Right hindlimb (tissue), 1 donor: ENCODE measurements at places on chromosomes 1 and 21.
A peak's percentile ranks its signal among the peaks of the same experiment; 100 is the strongest.

- no peak for DNase-seq
These were observed 9.6 kb upstream of the MAP10 start for GRCh38 chr1:232795497-232796053.

DNA sequence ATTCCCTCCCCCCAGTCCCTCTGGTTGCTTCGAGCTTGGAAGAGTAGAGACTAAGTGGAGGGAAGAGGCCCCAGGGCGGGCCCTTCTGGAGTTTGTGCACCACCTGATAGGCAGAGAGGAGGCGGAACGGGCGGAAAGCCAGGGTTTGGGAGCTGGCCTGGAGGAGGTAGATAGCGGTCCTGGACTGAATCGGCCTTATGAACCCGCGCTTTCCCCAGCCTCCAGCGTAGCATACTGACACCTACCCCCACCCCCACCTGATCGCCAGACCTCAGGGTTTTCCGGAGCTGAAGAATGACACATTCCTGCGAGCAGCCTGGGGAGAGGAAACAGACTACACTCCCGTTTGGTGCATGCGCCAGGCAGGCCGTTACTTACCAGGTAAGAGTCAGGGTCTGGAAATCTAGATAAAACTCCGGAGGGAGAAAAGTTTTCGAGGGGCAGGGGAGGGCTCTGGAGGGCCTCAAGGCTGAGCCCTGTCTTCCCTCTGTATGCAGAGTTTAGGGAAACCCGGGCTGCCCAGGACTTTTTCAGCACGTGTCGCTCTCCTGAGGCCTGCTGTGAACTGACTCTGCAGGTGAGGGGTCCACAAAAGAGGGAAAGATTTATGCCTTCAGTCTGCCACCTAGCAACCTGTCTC, 705 bp downstream of the UROD start:
- peak; percentile 74 for DNase-seq

- DNase-seq = no peak
These were observed 46.2 kb upstream of the SLC2A1 start for GRCh38 chr1:43004587-43005459.

- DNase-seq = peak; percentile 41
These were observed 317.4 kb upstream of the RUNX1 start for GRCh38 chr21:35366394-35367080.

GRCh38 chr1:209937996-209938959, at the start of gene SYT14:
TSS of gene SYT14 (plus strand) at chr1:209938217. CDS start at chr1:209938265, 48 bp downstream.
- DNase-seq = no peak

DNA sequence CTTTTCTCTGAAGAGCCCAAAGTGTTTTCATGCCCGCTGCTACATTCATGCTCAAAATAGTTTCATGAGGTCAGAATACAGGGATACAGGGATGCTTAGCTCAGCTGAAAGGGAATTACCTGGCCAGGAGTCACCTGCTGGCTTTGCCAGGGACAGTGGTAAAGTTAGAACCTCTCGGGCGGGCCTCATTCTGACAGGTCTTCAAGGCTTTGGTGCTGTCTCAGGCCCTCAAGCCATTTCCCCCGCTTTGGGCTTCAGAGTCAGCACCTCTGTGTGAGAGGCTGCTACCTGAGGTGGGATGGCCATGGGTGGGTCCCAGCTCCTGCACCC, 5.5 kb downstream of the RASSF5 start:
- DNase-seq = no peak

- DNase-seq = no peak
These were observed 32.8 kb upstream of the S1PR1 start for GRCh38 chr1:101203820-101204540.

GRCh38 chr1:44849575-44850132, 6.6 kb upstream of the PTCH2 start:
- no peak for DNase-seq

DNA sequence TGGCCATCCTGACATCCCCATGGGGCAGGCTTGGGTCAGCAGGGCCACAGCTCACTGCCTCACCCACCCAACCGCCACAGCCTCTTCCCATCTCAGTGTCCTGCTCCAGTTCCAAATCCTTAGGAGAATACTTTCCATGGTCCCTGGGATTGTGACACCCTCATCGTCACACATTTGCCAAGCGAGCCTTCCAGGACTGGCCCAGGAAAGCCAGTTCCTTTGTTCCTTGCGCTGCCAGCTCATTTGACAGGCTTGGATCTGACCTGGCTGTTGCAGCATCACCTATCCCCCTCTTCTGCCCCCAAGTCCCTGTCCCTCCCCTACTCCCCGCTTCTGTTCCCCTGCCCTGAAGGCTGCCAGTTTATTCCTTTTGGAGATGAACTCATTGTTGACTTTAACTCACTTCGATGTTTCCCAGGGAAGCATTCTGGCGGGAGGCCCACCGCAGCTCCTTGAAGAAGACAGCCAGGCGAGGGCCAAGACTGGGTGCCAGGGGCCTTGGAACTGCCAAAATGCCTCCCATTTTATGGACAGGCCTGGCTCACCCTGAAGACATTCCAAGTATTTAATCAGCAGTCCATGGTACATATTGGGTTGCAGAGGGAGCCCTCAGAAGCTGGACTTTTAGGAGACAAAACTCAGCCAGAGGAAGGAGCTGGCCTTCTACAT, 10.2 kb upstream of the GNL2 start:
- no peak for DNase-seq

DNA sequence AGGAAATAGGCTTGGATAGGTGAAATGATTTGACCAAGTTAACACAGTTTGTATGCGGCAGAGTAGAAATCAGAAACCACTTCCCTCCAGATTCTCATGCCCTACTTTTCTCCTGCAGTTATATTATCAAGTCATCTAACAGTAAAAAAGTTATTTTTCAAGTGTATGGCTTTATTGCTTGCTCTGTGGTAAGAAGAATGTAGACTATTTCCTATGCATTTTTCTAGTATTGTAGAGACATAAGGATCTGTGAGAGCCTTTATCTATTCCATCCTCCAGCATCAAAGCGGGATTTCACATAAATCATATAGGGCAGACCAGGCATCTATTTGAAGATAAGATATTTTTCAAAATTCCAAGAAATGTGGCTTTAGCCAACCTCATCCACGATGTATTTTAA, 208.5 kb downstream of the TTLL7 start:
- no peak for DNase-seq

DNA sequence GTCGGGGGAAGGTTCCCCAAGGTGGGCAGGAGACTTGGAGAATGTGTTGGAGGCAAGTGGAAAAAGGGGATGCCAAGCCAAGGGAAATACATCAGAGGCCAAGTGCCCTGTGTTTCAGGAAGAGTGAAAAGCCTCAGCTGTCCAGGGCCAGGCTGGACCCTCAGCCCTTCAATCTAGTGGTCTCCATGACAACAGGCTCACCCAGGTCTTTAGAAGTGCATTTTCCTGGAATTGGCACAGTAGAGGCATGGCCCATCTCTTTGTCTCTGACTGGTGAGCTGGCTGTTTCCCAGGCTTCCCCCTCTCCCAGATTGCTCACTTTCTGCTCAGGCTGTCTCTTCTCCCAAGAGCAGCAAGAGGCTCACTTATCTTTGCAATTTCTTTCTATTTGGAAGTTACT, 10.4 kb upstream of the RHBG start:
- no peak for DNase-seq

DNA sequence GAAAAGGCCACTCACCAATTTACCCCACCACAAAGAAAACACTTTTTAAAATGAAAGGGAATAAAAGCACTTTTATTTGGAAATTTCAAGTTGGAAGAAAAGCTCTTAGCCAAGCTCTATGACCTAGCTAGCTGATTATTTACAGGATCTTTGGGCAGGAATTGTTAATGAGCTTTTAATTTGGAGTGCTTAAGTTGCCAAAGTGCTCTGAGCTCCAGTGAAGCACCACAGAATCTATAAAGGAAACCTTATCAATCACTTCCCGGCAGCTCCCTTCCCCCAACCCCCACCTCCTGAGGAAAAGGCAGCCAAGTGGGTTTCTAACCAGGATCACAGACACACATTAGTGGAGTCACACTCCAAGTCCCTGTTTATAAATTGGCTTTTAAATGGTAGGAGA, 1.5 kb downstream of the ERI3 start:
- DNase-seq = no peak

- no peak for DNase-seq
These were observed 17.3 kb downstream of the LCE4A start for GRCh38 chr1:152725261-152725660.

GRCh38 chr1:234515821-234516241, 36.9 kb upstream of the TARBP1 start:
- no peak for DNase-seq

DNA sequence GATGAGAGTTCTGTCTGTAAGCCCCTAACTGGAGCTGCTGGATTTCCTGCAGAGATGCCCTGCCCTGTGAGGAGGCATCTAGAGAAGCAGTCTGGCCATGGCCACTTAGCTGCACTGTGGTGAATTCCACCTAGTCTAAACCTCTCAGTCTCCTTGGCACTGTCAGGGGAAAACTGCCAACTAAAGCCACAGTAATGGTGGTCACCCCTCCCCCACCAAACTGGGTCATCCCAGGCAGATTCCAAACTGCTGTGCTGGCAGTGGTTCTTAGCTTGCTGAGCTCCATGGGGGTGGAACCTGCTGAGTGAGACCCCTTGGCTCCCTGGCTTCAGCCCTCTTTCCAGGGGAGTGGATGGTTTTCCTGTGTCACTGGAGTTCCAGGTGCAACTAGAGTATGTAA, 740.6 kb downstream of the RWDD3 start:
- DNase-seq = no peak

DNA sequence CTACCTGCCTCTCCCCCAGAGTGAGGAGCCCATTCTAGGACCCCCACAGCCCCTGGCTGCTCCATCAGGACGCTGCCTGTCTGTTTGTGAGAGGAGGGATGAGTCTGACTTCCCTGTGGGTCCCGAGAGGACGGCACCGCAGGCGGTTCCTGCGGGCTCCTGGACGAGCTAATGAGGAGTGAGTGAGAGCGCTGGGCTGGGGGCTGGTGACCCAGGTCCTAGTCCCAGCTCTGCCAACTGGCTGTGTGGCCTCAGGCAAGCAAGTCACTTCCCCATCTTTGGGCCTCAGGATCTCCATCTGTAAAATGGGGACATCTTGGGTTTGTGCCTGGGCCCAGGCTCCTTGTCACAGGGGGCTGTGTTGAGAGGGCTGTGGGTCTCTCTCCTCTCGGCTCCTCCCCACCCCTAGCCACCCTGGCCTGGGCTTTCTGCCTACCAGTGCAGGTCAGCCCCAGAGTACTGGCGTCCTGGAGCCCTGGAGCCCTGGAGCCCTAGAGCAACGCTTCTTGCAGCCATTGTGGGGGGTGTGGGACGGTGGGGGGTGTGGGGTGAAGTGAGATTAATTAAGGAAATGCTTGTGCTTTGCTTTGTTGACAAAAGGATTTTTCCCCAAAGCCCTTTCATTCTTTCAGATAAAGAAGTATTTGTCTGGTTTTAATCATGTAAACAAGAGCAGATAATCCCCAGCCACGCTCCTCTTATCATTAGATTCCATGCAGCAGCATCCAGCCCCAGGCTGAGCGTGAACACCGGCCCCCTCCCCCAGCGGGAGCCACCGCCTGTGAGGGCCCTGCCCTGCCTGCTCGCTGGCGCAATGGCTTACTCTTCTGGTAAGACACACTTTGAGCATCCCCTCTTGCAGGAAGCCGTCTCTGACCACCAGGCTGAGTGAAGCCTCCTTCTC, 26.8 kb downstream of the SLC1A7 start:
- DNase-seq = no peak

DNA sequence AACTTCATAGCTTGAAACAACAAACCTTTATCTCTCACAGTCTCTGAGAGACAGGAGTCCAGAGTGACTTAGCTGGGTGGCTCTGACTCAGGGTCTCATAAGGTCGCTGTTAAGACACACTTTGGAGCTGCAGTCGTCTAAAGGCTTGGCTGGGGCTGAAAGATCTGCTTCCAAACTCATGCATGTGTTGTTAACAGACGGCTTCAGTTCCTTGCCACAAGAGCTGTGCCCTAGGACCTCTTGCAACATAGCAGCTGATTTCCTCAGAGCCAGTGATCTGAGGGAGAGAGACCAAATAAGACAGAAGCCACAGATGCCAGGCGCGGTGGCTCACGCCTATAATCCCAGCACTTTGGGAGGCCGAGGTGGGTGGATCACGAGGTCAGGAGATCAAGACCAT, 176.8 kb downstream of the DISC1 start:
- DNase-seq = no peak

- no peak for DNase-seq
These were observed 86.8 kb downstream of the PLA2G4A start for GRCh38 chr1:186915555-186915954.

DNA sequence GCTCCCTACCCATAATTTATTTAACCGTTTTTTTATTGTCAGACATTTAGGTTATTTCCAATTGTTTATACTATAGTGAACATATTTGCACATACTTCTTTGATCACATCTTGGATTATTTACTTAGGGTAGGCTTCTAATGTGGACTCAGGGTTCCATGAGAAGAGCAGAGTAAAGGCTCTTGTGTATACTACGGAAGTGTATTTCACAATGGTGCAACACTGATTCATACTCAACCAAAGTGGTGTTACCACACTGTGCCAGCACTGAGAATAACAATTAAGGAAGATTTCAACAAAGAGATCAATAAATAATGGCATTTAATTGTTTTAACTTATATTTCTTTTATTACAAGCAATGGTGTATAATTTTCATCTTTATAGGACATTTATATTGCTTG, 251.2 kb downstream of the ZNF326 start:
- no peak for DNase-seq

GRCh38 chr1:25486602-25487001, 55.9 kb downstream of the MACO1 start:
- no peak for DNase-seq

GRCh38 chr1:26053718-26054560, 8.0 kb upstream of the SLC30A2 start:
- DNase-seq = no peak

DNA sequence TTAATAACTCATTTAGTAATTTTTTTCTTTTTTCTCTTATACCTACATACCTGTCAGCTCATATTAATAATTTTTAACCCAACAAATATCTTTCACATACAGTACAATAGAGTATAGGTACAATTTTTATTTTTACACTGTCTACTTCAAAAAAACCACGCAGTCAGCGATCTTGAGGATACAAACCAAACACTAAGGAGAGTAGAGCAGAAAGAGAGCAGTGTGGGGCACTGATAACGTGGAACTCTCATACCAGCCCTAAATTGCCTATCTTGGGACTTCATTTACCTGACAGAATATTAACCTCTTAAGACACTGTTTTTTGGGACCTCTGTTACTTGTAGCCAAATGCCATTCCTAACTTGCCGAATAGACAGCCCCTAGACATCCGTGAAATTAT, 5.5 kb downstream of the TRMT1L start:
- DNase-seq = no peak

GRCh38 chr1:75092141-75092540, 42.0 kb upstream of the LHX8 start:
- DNase-seq = no peak

GRCh38 chr1:242206994-242207393, 208.1 kb upstream of the MAP1LC3C start:
- DNase-seq = no peak

DNA sequence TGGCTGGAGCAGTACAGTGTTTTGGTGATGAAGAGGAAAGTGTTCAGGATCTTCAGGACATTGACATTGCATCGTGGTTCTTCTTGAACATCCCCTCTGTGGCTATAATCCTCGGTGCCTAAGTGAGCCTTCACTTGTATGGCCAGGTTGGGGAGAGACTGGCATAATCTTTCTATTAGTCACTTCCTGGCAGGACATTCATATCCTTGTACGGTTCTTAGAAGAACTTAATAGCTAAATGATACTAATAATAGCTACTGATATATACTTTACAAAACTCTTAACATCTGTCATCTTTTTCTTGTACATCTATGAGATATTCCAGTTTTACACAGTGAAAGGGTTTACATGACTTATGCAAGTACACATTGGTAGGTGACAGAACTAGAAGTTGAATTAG, 35.8 kb downstream of the CELF3 start:
- no peak for DNase-seq

- DNase-seq = no peak
These were observed 59.5 kb downstream of the TBCE start for GRCh38 chr1:235426680-235427079.
